ENCODE measurements at places on chromosomes 16 and 17.

DNA sequence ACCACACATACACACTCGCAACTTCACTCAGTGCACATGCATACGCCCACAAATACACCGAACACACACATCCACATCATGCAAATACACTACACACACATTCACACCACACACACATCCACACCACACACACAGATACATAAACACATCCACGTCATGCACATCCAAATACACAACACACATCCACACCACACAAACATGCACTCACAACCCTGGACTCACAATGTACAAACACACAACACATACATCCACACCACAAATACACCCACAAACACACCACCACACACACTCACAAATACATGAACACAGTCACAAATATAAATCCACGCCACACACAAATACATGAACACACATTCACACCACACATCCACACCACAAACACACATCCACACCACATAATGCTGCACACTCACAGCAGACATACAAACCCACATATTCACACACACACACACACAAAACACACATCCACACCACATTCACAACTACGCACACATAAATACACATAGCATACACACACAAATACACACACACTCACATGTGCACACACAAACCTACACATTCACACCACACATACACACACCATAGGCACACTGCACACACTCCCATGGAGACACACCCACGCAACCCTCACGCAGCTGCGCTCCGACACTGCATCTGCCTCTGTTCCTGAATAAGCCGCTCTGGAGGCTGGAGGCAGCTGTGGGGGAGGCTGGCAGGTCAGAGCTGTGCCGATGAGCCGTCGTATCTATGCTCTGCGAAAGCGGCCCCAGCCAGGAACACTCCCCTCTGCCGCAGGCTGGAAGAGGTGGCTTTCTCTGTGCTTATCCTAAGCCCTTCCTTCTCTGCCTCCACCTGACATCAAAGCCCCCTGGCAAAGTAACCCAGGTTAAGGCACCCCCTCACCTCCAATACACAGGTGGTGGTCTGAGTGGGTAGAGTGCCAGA lies 141.8 kb downstream of the GRIN2A start:
- no peak for DNase-seq

GRCh38 chr17:29567304-29567553 lies 392 bp upstream of the ABHD15 start:
- DNase-seq = no peak

DNA sequence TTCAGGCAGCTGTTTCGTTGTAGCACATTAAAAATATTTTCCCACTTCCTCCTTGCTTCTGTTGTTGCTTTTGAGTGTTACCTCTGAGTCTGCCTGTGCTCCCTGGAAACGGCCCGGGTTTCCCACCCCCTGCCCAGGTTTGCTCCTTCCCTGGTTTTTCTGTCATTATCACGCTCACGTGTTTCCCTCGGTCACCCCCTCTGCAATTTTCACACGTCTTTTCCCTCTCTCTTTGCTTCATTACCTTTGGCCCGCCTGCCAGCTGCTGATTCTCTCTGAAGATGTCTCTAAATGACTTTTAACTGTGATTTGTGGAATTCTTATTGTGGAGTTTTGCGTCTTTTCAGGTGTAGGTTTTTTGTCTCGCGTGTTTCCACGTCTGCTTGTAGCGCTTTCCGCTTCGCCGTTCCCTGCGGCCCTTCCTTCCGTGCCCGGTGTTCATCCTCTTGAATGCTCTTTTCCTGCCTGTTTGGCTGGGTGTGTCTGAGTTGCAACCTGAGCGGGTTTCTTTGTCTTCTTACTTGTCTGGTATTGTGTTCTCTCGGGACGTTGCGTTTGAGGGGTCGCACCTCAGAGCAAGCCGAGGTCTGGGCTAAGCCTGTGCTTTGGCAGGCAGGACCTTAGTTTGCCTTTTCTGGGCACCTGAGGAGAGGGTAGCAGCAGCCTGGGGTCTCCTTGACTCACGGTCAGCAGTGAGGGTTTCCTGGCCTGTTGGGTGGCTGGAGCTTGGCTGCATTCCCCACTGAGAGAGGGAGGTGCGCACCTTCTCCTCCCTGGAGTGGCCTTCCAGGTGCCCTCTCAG lies 96.3 kb upstream of the ZNF750 start:
- no peak for DNase-seq

GRCh38 chr16:1206786-1207185 lies 18.3 kb downstream of the TPSG1 start:
- no peak for DNase-seq

- DNase-seq = no peak
Observed at GRCh38 chr16:85898521-85899442, at the start of gene IRF8. Gene IRF8 (plus strand): TSS chr16:85899162. CDS start chr16:85903016, 3,854 bp downstream.

- DNase-seq = no peak
Observed at GRCh38 chr17:39836117-39836516, 28.0 kb downstream of the IKZF3 start.

- DNase-seq = no peak
Observed at GRCh38 chr16:50857881-50858280, 116.0 kb downstream of the CYLD start.

DNA sequence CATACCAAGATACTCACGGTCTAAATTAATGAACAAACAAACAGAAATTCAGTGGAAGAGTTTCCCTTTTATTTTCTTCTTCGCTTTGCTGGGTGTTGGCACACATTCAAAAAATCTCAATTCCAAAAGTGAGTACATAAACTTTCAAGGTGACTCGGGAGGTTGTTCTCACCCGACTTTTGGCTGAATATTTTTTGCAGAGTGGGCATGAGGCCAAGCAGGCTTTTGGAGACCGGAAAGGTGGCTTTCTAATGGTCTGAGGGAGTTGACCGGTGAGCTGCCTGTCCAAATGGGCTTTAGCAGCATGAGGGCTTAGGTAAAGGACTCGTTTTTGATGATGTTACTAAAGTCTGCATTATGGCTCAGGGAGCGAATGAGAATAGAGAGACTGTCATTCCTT lies 318.7 kb downstream of the CPPED1 start:
- no peak for DNase-seq

DNA sequence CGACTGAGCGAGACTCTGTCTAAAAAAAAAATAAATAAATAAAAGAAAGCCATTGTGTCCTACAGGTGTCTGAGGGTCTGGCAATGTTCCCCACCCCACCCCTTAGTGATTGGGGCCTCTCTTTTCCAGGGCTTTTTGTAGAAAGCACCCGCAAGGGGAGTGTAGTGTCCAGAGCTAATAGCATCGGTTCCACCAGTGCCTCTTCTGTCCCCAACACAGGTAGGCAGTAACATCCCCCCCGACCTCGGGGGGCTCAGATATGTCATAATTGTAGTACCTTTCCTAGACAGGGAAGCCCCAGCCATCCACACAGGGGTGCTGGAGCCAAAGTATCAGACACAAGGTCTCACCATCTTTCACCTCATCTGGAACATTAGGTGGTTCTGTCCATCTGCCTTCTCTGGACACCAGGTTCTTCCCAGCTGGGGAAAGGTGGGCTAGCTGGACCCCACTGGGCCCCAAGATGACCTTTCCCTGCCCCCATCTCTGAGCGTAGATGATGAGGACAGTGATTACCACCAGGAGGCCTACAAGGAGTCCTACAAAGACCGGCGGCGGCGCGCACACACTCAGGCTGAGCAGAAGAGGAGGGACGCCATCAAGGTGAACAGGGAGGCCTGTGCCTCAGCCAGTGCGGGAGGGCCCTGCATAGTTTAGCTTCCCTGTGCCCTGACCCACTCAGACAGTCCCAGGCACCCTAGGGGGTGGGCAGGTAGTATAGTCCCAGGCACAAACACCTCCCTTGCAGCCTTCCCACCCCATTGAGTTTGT lies 1.6 kb downstream of the MLX start:
- no peak for DNase-seq

- DNase-seq = no peak
Observed at GRCh38 chr17:66126231-66126630, 65.7 kb downstream of the CEP112 start.

DNA sequence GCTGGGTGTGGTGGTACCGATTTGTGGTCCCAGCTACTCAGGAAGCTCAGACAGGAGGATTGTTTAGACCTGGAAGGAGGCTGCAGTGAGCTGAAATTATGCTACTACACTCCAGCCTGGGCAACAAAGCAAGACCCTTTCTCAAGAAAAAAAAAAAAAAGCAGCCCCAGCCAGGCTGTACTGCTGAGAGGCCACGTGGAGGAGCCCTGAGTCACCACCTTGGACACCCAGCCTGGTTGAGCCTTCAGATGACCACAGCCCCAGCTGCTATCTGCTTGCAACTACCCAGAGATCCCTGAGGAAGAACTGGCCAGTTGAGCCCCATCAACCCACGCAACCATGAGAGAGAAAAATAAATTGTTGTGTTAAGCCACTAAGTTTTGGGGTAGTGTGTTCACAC lies 23.6 kb upstream of the GPRC5C start:
- DNase-seq = no peak

DNA sequence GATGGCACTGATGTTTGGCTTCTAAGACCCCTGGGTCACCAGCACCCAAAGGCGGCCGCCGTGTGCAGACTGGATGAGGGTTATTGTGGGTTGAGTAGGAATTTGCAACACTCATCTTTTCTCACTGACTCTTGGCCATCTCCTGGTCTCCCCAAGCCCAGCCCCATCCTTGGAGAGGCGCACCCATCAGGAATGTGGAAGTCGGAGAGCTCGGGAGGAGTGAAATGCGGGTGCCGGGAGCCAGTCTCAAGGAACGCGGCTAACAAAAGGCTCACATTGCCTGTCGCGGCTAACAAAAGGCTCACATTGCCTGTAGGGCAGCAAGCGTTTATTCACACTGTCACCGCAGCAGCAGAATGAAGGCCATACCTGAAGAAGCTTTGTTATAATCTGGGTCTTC lies 248.6 kb downstream of the FOXL1 start:
- DNase-seq = no peak

DNA sequence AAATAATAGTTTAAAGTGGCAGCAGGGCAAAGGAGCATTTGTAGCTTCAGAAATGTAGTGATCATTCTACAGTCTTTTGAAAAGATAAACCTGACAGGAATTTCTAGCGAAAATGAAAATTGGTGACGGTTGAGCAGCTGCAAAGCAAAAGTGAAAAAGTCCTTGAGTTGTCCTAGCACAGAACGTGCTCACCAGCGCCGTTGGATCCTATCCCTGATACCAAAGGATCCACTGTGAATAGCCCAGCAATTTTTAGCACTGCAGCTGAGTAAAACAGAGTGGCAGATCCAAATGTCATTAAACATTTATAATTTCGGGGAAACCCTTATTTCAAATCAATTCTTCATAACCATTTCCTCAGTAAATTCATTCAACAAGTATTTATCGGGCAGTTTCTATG lies 453.8 kb upstream of the HSBP1 start:
- no peak for DNase-seq

- DNase-seq = no peak
Observed at GRCh38 chr17:3762922-3763776, 37.8 kb downstream of the ITGAE start.

- no peak for DNase-seq
Observed at GRCh38 chr17:7549401-7550055, 670 bp downstream of the TNFSF12 start.

GRCh38 chr17:21677126-21677910 lies 15.0 kb upstream of the KCNJ18 start:
- no peak for DNase-seq

- no peak for DNase-seq
Observed at GRCh38 chr16:84758627-84759026, 58.8 kb downstream of the USP10 start.

- DNase-seq = peak; percentile 55
Observed at GRCh38 chr17:17783825-17784656, 52.7 kb downstream of the SREBF1 start.

GRCh38 chr17:51957786-51958185 lies 200.7 kb downstream of the CA10 start:
- DNase-seq = no peak

- DNase-seq = no peak
Observed at GRCh38 chr17:10857976-10858375, 20.1 kb upstream of the PIRT start.

DNA sequence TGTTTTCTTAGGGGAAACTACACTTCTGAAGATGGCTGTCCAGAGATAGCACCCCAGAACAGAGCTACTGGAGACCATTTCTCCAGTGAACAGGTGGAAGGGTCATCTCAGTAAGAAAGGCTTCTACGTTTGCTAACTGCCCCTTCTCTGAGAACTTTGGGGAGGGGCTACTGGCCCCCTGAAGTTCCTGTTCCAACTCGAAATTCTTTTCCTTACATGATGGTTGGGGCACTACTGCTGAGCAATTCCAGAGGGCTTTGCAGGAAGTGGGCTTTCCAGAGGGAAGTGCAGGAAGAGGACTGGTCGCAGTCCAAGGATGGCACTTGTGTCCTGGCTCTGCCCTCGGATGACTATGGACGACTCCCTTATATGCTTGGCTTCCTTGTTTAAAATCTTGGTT lies 31.2 kb downstream of the TOM1L2 start:
- no peak for DNase-seq
